ENCODE measurements at places on chromosomes 16 and 17. TPM values are rescaled to one million over a fixed set of nuclear protein-coding genes. Genes with fewer than 3 reads are reported as not detected.

DNA sequence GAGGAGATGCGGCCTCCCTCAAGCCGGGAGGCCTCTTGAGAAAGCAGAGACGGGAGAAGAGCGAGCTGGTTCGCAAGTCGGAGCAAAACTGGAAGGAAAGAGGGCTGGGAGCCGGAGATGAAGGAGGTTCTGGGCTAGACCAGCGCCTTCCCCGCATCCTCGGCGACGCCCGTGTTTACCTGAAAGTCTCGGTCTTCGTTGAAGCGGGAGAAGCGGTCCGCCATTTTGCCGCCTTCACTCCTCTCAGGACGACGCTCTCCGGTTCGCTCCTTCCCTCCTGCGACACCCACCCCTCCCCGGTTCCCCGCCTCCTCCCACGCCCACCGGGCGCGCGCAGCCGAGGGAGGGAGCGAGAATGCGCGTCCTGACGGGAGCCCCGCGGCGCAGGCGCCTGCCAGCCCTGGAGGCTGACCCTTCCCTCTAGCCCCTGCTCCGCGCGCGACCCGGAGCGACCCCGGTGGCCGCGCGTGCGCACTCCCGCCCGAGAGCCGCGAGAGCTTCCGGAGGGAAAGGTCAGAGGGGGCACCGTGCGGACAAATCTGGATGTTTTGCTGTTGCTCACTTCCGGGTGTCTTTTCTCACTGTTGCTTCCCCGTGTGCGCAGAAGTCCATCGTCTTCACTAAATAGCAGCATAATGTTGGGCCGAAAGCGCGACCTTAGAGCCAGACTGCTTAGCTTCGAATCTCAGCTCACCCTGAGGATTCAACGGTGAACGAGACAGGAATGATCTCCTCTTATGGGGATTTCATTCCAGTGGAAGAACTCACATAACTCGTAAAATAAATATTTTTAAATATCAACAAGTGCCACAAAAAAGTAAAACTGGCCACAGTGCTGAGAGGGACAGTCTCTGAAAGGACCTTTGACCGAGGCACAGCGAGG lies at the start of gene GPATCH8:
TSS of gene GPATCH8 (minus strand) at position 260 of the 883 bp plus-strand sequence. CDS start at position 224, 36 bp downstream.
- peak; percentile 86 for DNase-seq

DNA sequence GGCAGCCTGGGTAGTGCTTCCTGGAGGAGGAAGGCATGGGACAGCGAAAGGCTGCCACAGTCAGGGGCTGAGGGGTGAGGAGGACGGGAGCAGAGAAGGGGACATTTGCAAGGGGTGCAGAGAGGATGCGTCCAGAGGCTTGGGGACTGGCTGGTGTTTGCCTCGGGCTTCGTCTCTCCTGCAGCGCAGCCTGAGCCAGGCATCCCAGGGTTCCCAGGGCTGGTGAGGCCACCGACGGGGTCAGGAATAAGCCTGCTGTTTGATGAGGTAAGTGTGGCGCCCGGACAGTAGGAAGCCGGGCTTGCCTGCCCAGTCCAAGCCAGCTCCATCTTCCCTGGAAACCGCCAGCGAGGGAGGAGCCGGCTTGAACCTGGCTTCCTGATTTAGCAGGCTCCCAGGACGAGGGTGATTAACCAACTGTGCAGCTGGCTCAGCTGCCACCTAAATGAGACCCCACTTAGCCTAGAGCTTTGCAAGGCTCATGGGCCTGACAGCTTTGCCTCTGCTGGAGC lies 47.8 kb downstream of the PITPNM3 start:
- DNase-seq: no peak

DNA sequence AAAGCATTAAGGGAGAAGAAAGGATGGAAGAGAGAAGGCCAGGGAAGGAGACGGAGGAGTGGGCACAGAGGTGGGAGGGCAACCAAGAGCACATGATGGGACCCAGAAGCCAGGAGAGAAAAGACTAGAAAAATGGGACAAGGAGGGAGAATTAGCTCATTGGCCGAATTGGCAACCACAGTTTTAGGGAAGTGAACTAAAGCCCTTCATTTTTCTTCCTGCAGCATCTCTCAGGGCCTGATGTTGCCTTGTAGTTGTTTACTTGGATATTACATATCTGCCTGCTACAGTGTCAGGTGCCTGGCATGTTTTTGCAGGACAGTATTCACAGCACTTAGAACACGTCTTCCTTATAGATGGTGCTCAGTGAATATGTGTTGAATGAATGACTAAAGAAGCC lies 19.0 kb downstream of the EMP2 start:
- DNase-seq: no peak

DNA sequence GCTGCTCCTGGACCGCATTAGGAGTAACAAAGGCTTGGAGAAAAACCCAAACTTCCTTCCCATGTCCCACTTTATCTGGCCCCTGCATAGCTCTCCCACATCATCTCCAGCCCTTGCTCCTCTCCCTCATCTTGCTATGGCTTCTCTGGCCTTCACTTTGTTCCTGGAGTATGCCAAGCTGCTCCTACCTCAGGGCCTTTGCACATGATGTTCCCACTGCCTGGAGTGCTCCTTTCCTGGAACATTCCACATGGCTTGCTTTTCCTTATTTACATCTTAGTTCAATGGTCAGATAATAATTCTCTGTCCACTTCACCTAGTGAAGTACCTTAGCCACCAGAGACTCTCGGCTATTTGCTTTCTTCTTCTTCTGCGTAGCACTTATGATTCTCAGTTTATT lies 4.3 kb upstream of the KSR1 start:
- no peak for DNase-seq

Gene CALB2
- total RNA-seq: 32.3 TPM

Gene PRAC1
- not detected for total RNA-seq
